ENCODE measurements at places on chromosomes 11 and 22.

GRCh38 chr22:18997306-18997924 is 61.3 kb upstream of the PRODH start:
- no peak overlapping the region for H3K4me3 ChIP-seq
- H3K27me3 ChIP-seq = peaks cover 18% of the 10 kb centered on the region
- H3K36me3 ChIP-seq = no peaks in the 10 kb centered on the region
- no peak overlapping the region for H3K27ac ChIP-seq
- H3K4me1 ChIP-seq = no peaks in the 10 kb centered on the region
- no peak for DNase-seq

DNA sequence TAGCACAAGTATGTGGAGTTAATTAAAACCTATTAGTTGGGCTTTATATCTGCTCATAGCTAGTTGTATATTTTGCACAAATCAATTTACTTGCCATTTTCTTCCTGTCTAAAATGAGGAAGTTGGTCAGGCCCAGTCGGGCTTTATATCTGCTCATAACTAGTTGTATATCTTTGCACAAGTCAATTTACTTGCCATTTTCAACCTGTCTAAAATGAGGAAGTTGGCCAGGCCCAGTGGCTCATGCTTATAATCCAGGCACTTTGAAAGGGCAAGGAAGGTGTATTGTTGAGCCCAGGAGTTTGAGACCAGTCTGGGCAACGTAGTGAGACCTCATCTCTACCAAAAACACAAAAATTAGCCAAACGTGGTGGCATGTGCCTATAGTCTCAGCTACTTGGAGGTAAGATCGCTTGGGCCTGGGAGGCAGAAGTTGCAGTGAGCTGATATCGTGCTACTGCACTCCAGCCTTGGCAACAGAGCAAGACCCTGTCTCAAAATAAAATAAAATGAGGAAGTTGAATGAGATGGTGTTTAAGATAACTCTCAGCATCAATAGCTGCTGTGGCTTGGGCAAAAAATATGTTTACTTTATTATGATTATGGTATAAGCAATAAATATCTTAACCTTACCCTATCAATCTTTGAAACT is 1558.6 kb upstream of the RAG2 start:
- no peak overlapping the region for H3K27ac ChIP-seq
- no peaks in the 10 kb centered on the region for H3K4me1 ChIP-seq
- no peak for DNase-seq
- H3K4me3 ChIP-seq = no peak overlapping the region
- no peaks in the 10 kb centered on the region for H3K36me3 ChIP-seq
- H3K27me3 ChIP-seq = no peaks in the 10 kb centered on the region

GRCh38 chr11:17014833-17015626 is 816 bp upstream of the PLEKHA7 start:
- H3K36me3 ChIP-seq = no peaks in the 10 kb centered on the region
- H3K4me1 ChIP-seq = peaks cover 17% of the 10 kb centered on the region
- DNase-seq = peak; percentile 47
- peak overlapping the region; percentile 50 for H3K4me3 ChIP-seq
- H3K27ac ChIP-seq = no peak overlapping the region

DNA sequence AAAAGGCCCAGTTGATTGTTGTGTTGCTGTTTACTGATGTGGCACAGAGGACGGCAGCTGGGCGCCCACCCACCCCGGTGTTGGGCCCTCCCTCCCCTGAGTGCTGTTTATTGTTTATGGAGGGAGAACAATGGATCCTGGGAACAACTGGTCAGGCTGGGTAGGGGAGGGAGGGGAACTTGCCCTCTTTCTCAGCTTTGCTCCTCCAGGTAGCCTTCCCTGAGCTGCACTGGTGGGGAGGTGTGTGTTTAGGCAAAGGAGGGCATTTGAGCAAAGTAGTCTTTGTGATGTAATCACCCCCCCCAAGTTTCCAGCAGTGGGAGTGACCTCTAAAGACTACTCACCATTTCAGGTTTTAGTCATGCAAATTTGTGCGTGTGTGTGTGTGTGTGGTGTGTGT is 1035.3 kb downstream of the NTM start:
- peaks cover 7% of the 10 kb centered on the region for H3K27me3 ChIP-seq
- DNase-seq = no peak
- H3K27ac ChIP-seq = no peak overlapping the region
- peaks cover 4% of the 10 kb centered on the region for H3K4me1 ChIP-seq
- no peak overlapping the region for H3K4me3 ChIP-seq
- H3K36me3 ChIP-seq = no peaks in the 10 kb centered on the region

GRCh38 chr11:70402016-70402415 is 3.7 kb downstream of the CTTN start:
- H3K36me3 ChIP-seq = peaks cover 17% of the 10 kb centered on the region
- no peak for DNase-seq
- H3K27ac ChIP-seq = no peak overlapping the region
- no peak overlapping the region for H3K4me3 ChIP-seq

DNA sequence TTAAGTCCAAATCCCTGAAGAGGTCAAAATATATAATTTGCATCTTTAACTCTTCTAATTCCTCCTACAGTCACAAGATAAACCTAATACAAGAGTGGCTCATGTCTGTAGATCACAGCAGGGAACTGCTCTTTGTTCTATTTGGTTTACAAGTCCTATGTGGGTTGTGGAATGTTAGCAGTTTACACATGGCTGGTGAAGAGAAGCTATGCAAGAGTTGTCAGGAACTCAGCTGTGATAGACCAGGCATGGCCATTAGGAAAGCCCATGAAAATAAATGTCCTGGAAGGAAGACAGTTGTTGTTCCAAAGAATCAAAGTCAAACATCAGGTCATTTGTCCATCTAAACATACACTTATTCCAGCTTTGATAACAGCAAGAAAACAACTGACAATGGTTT is 312.4 kb upstream of the PITPNB start:
- H3K27ac ChIP-seq = no peak overlapping the region
- no peak overlapping the region for H3K4me3 ChIP-seq
- peak; percentile 80 for DNase-seq
- no peaks in the 10 kb centered on the region for H3K27me3 ChIP-seq
- no peaks in the 10 kb centered on the region for H3K36me3 ChIP-seq

- no peak for DNase-seq
- H3K4me1 ChIP-seq = peaks cover 6% of the 10 kb centered on the region
- H3K27me3 ChIP-seq = no peaks in the 10 kb centered on the region
- H3K4me3 ChIP-seq = no peak overlapping the region
These were observed 4.5 kb upstream of the PPP2R1B start for GRCh38 chr11:111770581-111771134.

Data from astrocyte (in vitro differentiated cells and primary cell).